BJ (cell line): ENCODE measurements at places on chromosomes 6 and 20.

GRCh38 chr6:117317261-117317660 lies 51.9 kb downstream of the VGLL2 start:
- DNase-seq = no peak

DNA sequence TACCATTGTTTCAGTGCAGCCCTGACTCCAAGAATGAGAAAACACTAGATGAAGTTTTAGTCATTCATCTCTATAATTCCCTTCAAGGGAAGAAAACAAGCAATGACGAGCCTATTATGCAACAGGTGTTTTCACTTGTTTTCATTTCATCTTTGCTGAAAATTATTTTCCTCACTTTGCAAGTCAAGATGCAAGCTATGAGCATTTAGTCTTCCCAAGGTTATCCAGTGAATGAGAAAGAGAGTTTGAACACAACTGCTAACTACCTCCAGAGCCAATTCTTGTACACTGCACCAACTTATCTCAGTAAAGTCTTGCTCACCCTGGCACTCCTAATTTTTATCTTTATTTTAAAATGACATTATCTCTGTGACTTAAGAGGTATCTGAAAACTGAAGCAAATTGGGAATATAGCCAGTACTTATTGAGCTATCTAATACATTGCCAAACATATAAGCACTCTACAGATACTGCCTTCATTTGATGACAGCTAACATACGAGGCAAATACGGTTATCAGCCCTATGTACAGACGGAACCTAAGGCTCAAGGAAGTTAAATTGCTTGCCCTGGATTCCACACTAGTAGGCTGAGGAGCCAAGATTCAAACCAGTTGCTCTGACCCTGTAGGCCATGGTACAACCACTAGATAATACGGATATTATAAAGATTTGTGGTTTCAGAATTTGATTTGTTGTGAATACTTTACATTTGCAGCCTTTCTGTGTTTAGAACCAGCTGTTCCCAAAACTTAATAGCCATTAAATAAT lies 36.8 kb downstream of the MOXD1 start:
- no peak for DNase-seq

- DNase-seq = peak; percentile 46
These were observed 499.3 kb downstream of the CDKAL1 start for GRCh38 chr6:21033575-21034026.

DNA sequence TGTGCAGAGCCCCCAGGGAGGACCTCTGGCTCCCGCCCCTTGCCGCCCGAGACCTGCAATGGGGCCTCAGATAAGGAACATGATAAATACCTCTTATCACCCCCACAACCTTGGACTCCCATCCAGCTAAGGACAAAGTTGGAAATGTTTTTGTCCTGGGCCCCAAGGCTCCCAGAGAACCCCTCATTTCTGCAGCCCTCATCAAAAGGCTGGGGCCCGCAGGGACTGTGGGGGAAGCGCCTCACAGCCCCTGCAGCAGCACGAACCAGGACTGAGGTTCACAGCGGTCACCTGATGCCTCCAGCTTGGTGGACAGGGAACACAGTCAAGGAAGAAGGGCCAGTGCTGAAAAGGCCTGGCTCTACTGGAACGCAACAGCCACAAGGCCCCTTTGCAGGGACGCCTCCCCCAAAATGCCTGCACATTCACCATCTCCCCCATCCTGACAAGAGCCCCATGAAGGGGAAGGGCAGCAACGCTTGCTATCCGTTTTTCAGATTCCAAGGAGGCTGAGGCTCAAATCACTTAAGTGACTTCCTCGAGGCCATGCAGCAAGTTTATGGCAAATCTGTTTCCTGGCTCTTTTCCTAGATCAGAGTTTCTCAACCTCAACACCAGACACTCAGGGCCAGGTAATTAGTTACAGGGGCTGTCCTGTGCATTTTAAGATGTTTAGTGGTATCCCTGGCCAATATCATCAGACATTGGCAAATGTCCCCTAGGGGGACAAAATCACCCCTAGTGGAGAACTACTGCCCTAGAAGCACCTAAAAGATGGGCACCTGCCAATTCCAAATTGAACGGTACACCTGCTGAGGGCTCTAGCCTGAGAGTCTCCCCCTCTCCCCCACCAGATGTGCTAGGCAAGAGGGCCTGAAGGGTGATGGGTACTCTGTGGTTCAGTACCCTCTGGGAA lies 10.6 kb downstream of the TFEB start:
- no peak for DNase-seq

GRCh38 chr6:75296811-75297779 lies 12.5 kb upstream of the TMEM30A start:
- no peak for DNase-seq

- DNase-seq = no peak
These were observed 369.7 kb upstream of the FLRT3 start for GRCh38 chr20:14707026-14707680.

DNA sequence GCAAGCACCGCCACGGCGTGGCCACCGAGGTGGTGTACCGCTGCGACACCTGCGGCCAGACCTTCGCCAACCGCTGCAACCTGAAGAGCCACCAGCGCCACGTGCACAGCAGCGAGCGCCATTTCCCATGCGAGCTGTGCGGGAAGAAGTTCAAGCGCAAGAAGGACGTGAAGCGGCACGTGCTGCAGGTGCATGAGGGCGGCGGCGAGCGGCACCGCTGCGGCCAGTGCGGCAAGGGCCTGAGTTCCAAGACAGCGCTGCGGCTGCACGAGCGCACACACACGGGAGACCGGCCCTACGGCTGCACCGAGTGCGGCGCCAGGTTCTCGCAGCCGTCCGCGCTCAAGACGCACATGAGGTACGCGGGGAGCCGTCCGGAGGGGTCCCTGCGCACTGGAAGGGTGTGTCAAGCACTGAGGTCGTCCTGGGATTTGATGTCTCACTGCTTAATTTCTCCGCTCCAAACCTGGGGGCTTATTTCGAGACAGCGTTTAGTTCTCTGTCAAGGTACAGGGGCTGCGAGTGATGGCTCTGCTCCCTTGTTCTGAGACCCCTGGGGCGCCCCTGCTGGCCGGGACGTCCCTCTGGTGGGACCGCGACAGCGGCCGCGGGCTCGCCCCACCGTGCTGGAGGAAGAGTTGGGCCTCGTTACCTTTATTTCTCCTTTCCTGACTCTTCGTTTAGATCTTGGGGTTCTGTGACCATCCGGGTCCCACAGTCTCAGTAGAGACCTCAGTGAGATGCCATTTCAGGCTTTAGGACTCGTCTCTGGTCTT lies 3.6 kb downstream of the GZF1 start:
- no peak for DNase-seq

DNA sequence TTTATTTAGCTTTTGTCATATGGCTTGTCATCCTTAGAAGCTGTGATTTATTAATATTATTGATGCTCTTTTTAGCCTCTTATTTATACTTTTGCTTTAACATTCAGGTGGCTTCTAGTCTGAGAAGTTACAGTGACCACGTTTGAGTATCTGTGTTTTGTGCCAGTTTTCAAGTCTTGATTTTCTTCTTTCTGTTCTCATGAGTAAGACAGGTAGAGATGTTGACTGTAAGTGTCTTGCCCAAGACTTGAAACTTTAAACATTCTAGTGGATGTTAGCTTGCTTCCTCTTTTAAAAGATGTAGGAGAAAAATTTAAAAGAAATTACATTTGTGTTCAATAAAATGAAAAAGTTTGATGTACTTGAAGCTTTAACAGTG lies 122.6 kb downstream of the LRRC1 start:
- DNase-seq = no peak

- DNase-seq = no peak
These were observed 102.6 kb upstream of the GJE1 start for GRCh38 chr6:142030115-142030619.

DNA sequence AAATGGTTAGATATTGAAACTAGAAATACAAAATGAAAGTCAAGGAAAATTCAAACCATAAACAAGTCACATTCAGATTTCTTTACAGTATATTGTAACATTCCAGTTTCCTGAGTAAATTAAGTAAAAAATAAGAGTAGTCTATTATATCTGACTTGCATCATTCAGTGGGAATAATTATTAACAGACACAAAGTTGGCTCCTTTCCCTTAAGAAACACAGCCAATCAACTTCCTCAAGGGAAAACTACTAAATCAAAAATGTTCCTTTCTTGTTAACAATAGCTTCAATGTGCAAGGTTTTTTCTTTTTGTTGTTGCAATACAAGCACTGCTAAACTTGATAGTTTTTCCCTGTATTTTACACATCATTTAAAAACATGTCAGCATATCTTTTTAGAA lies 33.2 kb downstream of the DNAAF9 start:
- no peak for DNase-seq

GRCh38 chr6:141321493-141322347 lies 811.0 kb upstream of the GJE1 start:
- DNase-seq = no peak

- DNase-seq = no peak
These were observed 14.5 kb upstream of the WFDC12 start for GRCh38 chr20:45138561-45139300.

DNA sequence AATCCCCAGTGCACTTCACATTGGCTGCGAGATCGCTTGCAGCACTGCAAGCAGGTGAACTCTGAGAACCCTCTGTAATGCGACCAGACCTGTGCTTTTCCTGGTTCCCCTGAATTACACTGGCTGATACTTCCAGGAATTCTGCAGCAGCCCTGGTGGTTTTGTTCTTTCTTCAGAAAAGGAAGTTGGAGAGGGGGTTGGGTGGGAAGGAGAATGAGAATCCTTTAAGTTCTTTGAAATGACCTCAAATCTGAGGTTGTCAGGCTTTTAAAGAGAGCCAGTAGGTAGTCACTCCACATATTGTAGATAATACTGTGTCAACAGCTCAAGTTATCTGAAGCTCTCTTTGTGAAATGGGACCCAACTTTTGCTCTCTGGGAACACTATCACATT lies 62.4 kb downstream of the GCNT2 start:
- no peak for DNase-seq

DNA sequence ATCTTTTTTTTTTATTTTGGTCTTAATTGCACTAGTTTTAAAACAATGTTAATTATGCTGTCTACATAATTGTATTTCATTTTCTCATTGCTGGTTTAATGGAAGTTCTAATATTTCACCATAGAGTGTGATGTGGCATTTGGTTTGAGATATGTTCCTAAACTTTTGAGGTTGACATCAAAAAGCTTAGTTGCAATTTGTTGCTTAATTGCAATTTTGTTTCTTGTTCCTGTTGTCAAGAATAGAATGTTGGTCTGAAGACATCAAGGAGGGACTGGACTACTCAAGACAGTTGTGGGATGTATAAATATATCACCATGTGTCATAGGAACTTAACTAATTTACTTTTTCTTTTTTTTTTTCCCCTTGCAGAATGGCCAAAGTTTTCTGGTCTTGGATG lies 12.5 kb downstream of the HSF2 start:
- DNase-seq = no peak

DNA sequence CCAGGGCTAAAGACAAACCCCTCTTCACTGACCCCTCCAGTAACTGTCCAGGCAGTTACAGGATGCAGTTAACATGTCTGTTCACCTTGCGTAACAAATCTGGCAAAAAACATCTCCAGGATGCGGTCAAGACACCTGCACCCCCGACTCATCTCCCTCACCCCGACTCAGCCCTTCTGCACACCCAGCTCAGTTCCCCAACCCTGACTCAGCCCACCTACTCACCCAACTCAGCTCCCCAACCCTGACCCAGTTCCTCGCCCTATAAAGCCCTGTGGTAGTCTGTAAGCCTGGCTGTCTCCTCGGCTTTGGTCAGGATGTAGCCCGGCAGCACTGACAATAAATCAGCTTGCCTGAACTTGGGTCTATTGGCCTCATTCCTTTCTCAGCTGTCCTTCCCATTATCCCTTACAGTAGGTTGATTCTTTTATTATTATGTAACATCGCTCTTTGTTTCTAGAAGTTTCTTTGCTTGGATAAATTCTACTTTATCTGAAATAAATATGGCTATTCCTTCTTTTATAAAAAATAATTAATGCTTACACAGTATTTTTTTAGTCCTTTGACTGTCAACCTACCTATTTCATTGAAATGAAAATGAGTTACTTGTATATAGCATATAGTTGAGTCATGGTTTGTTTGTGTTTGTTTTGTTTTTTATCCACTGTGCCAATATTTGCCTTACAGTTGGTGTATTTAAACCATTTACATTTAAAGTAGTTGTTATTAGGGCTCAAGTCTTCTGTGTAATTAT lies 12.9 kb upstream of the ADTRP start:
- no peak for DNase-seq

GRCh38 chr6:56486681-56487080 lies 156.0 kb downstream of the DST start:
- no peak for DNase-seq
